ENCODE measurements at places on chromosomes 7 and 10.

- DNase-seq: no peak
Measured at GRCh38 chr10:127614484-127615017, 65.4 kb downstream of the NPS start.

DNA sequence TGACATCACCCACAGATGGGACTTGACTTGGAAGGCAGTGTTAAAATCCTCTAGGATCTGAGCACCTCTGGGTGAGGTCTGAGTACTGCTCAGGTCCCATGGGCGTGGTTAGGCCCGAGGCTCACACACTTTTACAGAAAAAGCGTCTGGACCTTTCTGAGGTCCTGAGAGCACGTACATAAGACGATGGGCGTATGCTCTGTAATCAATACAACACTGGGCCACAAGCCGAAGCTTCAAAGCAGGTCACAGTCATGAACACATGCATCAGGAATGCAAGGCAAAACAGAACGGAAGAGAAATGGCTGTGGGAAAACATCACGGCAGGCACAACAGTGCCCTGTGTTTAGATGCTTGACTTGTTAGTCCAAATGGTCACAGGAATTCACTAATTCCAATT, 112.2 kb downstream of the LARP4B start:
- peak; percentile 91 for DNase-seq

DNA sequence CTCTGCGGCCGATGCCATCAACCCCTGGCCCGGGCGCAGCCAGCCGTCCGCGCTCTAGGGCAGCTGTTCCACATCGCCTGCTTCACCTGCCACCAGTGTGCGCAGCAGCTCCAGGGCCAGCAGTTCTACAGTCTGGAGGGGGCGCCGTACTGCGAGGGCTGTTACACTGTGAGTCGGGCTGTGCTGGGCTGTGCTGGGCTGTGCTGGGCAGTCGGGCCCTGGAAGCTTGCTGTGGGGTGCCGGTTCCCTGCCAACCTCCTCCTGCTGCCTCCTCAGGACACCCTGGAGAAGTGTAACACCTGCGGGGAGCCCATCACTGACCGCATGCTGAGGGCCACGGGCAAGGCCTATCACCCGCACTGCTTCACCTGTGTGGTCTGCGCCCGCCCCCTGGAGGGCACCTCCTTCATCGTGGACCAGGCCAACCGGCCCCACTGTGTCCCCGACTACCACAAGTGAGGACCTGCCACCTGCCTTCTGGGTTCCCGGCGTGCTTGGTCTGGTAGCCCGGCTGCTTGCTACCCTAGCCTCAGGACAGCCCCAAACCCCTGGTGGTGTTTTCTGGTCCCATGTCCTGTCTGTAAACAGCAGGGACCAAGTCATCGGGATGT, 7.5 kb downstream of the ZYX start:
- no peak for DNase-seq

DNA sequence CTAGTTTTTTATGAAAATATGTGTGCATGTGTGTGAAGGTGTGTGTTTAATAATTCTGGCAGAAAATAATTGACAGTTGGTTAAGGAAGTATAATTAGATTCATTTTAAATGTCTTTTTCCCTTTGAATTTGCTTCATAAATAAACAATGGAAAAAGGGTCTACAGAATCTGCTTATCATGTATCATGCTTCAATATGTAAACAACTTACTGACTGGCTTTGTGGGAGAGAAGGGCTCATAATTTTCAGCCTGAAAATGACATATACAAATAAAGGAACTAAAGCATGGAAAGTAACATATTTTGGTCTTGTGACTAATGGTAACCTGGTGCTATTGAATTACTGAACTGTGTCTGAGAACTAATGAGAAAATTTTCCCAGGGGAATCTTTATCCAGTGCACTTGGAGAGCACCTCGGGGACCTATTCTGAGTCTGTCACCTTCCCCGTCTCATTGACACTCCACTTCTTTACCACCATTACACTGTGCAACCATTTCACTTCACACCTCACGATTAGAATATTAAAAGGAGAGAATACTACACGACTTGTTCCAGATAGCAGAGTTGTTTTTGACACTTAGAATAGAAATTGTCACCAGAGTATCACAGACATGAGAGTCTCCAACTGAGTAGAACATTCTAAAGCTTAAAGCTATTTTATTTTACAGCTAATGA, 298.6 kb downstream of the TFEC start:
- no peak for DNase-seq

- DNase-seq: peak; percentile 23
Measured at GRCh38 chr7:148697256-148698006, 1.3 kb upstream of the CUL1 start.

DNA sequence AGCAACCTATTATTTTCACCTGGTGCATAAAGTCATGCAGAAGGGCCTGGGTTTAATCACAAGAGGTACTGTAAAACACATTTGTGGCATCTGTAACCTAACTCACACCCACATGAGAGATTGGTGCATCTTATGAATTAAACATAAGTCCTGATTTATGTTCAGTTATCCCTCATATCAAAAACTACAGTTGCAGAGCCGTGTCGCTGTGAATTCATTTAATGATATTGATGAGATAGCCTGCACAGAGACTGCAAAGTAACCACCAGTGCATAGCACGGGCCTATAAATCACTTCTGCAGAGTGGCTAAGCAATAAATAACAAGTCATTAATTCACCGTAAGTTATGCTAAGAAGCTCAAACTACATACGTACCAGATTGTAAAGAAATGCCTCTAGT, 178.2 kb downstream of the RELN start:
- no peak for DNase-seq

DNA sequence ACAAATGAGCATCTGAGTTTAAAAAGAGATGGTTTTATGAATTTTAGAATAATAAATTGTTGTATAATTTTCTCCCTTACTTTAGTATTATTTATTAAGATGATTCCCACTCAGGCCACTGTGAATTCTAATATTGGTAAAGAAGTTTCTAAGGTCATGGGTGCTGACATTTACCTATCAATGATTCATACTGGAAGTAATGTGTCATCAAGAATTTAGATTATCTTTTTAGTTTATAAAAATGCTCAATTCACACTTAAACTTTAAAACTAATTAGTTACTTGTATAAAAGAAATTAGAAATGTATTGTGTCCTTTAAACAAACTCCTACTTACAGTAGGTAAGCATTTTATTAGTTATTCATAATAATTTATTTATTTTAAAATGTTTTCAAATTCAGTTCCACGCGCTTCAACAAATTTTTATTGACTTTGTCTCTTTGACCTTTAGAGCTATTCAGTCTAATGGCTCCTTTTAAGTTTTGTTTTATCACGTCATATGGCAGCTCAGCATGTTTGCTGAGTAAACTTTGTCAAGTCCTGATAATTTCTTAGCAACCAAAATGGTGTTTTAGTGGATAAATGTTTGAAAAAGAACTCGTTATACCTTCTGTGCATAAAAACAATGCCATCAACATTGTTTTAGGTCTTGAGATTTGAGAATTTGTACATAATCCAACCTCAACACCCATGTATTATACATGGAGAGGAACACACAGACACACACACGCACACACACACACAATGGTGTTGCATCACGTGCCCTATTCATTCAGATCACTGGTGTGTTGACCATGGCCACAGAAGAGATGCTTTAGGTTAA, 15.1 kb upstream of the MRC1 start:
- no peak for DNase-seq

Data from astrocyte of the hippocampus (primary cell).